ENCODE measurements at places on chromosomes 2 and 18.

- DNase-seq = no peak
Measured at GRCh38 chr2:2798337-2798736, 467.3 kb upstream of the MYT1L start.

DNA sequence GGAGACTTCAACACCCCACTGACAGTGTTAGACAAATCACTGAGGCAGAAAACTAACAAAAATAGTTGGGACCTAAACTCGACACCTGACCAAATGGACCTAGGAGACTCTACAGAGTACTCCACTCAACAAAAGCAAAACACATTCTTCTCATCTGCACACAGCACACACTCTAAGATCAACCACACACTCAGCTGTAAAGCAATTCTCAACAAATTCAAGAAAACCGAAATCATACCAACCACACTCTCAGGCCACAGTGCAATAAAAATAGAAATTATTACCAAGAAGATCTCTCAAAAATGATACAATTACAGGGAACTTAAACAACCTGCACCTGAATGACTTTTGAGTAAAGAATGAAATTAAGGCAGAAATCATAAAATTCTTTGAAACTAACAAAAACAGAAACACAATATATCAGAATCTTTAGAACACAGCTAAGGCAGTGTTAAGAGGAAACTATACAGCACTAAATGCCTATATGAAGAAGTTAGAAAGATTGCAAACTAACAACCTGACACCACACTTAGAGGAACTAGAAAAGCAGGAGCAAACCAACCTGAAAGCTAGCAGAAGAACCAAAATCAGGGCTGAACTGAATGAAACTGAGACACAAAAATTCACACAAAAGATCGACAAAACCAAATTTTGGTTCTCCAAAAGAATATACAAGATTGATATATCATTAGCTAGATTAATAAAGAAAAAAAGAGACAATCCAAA, 46.3 kb downstream of the RTTN start:
- no peak for DNase-seq

GRCh38 chr18:48455555-48456478, 46.6 kb upstream of the ZBTB7C start:
- no peak for DNase-seq

DNA sequence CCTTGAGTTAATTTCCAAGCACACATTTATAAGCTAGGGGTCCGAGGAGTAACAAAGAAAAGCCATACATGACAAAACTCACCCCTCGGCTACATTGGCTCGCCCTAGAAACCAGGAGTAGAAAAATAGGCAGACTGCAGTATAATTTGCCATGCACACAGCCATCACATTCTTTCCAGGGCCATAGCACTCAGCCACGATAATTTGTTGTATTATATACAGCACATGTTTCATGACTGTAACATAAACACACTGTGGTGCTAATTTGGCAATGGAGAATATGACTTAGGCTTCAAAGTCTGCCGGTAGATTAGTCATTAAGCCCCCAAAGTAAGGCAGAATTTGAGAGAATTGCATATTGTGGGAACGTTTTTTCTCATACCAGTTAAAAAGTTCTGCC, 254.9 kb downstream of the ZNF521 start:
- no peak for DNase-seq

GRCh38 chr2:187208199-187208785, 239.8 kb downstream of the CALCRL start:
- DNase-seq = no peak

- no peak for DNase-seq
Measured at GRCh38 chr2:171550613-171551012, 28.3 kb downstream of the CYBRD1 start.

- DNase-seq = no peak
Measured at GRCh38 chr18:7645756-7646155, 78.6 kb downstream of the PTPRM start.

DNA sequence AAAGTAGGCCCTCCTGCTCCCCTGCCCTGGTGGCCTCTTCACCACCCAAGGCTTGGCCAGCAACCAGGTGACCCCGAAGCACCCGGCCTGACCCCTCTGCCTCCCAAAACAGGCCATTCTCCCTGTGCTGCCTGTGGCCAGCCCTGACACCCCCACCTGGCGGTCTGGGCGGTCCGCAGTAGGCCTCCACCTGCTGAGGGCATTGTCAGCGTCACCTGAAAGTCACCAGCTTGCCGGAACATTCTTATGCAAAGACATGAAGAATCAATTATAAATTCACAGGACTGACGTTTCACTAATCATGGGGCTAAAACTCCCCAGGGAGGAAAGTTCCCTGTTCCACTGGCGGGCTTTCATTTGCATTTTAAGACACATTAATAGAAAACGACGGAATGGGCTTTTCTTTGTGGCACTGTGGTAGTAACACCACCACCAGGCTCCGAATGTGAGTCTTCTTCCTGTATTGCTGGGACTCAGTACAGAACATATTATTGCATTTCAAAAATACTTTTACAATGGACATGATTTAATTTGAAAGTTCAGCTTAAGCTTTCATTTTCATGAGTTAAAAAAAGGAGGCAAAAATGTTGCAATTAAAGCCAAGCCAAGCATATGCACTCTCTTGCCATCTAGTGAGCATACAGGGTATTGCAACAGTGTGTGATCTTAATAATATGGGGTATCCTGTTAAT, 57.4 kb downstream of the ADI1 start:
- peak; percentile 59 for DNase-seq

DNA sequence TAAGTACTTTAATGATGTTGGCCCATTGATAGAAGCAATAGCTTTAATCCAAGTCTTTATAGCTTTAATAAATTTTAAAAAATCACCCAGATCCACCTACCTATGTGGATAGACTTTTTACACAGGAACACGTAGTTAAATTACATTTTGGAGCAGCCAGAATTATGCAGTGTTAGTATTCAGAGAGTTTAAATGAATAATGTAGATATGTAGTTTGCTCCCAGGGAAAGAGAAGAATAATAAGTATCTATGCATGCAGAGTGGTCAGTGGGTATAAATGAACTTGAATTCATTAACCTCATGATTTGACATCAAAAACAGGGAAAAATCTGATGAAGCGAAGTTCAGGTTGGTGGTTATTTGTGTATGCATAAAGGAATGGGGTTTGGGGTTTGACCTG, 146.3 kb downstream of the CERS6 start:
- no peak for DNase-seq

DNA sequence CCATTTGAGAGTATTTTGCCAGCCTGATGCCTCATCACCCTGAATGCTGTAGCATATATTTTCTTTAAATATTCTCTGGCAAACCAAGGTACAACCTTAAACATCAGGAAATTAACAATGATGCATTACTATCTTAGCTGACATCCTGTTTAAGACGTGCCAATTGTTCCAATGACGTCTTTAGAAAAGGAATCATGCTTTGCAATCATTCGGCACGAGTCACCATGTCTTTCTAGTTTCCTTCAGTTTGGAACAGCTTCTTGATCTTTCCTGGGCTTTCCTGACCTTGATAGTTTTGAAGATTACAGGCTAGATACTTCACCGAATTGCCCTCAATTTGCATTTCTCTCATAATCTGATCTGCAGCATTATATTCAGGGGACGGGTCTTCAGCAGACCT, 88.2 kb upstream of the GLI2 start:
- no peak for DNase-seq

- no peak for DNase-seq
Measured at GRCh38 chr2:69973335-69973735, 11.9 kb upstream of the ASPRV1 start.

- DNase-seq = no peak
Measured at GRCh38 chr18:53997064-53997463, 227.4 kb downstream of the MBD2 start.

DNA sequence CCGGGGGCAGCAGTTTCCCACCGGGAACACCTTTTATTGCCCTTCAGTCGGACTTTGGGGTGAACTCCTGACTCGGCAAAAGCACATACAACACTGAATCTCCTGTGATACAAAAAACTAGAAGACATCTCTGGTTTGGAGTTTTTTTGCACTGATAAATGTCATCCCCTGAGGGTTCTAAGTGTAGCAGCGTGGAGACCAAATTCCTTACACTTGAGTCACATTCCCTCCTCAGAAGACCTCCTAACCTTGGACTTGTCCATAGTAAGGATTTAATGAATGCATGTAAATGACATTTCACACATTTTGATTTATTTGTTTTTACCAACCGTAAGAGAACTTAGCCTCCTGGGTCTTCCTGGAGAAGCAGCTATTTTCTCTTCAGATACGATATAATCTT, 54.0 kb upstream of the GPR45 start:
- DNase-seq = no peak

DNA sequence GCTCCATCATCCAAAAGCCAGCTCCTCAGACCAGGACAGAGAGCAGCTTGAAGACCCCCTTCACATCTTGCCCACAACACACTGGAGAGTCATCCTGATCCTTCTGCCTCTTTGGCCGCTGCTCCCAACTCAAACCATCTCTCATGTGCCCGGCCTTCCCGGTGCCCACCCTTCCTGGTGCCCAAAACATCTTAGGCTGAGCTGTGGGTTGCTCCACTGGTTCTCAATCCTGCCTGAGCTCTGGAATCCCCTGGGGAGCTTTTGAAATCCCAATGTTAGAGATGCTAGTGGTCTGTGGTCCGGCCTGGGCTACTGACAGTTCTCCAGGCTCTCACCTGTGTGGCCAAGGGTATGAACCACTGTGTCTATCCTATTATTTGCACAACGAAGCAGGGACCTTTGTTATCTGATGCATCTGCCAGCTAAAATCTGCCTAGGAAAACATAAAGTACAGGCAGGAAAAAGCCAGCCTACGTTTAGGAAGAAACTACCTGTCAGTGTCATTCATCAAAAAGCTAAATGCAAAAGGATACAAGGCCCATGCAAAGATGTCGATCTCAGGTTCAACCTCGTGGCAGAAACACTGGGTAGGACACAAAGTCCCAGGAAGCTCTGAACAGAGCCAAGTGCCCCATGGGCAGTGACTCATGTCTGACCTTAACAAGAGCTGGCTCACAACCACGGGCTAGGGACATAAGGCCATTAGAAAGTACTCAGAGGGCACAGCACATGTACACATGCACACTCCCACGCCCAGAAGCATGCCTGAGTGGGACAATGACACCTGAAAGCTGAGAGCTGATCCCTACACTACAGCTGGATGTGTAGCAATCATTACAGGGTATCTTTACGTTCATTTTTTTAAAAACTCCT, 30.8 kb downstream of the TBC1D8 start:
- DNase-seq = peak; percentile 93

Data from NCI-H460 (cell line).